H1 (cell line): ENCODE measurements at places on chromosomes 7 and 10. TPM values are rescaled to one million over a fixed set of nuclear protein-coding genes. Genes with fewer than 3 reads are reported as not detected.
A peak's percentile ranks its signal among the peaks of the same experiment; 100 is the strongest.

DNA sequence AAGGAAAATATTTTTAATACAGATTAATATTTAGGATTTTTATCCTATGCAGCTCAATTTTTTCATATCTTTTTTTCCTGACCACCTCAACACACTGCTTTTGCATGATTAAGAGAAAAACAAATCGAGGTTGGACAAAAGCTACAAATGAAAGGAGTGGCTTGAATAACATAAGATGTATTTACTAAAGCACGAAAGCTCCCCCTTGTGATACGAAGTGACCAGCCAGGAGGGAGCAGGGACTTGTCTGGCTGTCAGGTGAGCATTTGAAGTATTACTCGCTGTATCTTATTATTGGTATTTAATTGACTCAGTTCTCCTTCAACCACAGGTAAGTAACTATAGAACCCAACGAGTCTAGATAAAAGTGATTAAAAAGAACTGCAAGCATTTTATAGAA, 265.2 kb upstream of the PHF14 start:
- no peak overlapping the region for H3K27ac ChIP-seq
- no peak overlapping the region for H3K4me3 ChIP-seq
- no peaks in the 10 kb centered on the region for H3K36me3 ChIP-seq
- DNase-seq, result peak; percentile 34
- no peaks in the 10 kb centered on the region for H3K27me3 ChIP-seq
- no peaks in the 10 kb centered on the region for H3K4me1 ChIP-seq

DNA sequence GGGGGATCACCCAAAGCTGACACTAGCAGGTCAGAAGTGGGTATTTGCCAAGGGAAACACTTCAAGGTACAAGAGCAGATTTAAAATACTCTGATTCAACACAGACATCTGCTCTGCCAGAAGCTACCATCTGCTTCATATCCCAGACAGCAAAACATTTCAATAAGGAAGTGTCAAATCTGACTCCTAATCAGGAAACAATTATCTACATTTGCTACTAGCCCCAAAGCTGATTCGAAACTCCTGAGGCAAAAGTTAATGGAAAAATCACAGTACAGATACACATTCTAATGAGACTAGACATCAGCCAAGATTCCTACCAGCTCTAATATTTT, 48.9 kb downstream of the PARD3 start:
- no peaks in the 10 kb centered on the region for H3K27me3 ChIP-seq
- DNase-seq, result no peak
- no peak overlapping the region for H3K27ac ChIP-seq

DNA sequence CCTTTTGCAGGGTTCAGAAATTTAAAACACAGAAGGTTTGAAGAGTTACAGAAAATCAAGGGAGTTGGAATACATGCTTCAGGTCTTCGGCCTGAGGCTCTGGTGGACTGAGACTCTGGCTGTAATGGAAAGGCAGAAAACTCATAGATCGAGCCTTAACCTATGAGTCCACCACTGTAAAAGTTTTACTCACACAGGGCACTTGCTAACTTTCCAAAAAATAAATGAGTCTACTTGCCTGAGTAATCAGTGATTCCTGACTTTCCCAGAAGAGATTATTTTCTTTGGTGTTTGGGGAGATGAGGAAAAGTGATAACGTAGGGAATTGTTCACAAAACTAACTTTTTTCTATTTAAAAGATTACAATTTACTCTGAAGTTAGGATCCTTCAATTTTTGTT, 108.0 kb downstream of the MBL2 start:
- H3K27ac ChIP-seq, result no peak overlapping the region
- H3K27me3 ChIP-seq, result peaks cover 1% of the 10 kb centered on the region
- DNase-seq, result no peak

DNA sequence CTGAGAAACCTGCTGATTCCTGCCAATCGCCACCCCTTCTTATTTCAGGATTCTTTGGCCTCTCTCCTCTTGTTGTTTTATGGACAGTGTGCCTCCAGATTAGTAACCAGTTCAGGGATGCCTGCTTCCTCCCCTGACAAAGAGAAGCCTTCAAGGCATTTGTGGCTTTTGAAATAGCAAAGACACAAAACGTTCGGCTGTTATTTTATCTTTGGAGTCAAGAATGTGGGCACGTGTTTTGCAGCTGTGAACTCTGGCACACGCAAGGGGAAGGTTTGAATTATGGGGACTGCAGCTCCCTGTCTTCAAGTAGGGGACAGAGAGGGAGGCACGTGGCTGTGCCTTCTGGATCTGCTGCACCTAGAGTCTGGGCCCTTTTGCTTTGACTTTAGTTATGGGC, 157.9 kb upstream of the GRB10 start:
- H3K4me1 ChIP-seq, result no peaks in the 10 kb centered on the region
- no peak for DNase-seq
- no peak overlapping the region for H3K27ac ChIP-seq
- no peaks in the 10 kb centered on the region for H3K27me3 ChIP-seq
- H3K36me3 ChIP-seq, result no peaks in the 10 kb centered on the region

- DNase-seq, result no peak
- H3K36me3 ChIP-seq, result no peaks in the 10 kb centered on the region
- H3K27me3 ChIP-seq, result peaks cover 94% of the 10 kb centered on the region
- no peak overlapping the region for H3K27ac ChIP-seq
- H3K4me1 ChIP-seq, result peaks cover 4% of the 10 kb centered on the region
Measured at GRCh38 chr10:100828738-100829096, 83.3 kb downstream of the PAX2 start.

DNA sequence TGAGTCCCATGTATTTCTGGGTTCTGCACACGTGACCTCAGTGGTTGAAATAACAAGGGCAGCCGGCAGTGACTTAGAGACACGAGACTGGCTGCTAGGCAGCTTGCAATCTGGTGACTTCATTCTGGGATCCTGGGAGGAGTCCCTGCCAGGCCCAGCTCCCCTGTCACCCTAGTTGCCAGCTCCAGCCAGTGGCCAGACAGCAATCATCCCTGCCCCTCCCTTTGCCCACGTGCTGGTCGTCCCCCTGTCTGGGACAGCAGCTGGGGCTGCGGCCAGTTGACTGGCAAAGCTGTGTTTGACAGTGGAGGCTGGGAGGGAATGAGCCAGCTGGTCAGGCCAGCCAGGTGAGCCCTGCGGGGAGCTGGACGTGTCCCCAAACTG, 30.0 kb downstream of the ADGRA1 start:
- H3K4me3 ChIP-seq, result no peak overlapping the region
- H3K36me3 ChIP-seq, result no peaks in the 10 kb centered on the region
- H3K27ac ChIP-seq, result no peak overlapping the region
- no peak for DNase-seq

DNA sequence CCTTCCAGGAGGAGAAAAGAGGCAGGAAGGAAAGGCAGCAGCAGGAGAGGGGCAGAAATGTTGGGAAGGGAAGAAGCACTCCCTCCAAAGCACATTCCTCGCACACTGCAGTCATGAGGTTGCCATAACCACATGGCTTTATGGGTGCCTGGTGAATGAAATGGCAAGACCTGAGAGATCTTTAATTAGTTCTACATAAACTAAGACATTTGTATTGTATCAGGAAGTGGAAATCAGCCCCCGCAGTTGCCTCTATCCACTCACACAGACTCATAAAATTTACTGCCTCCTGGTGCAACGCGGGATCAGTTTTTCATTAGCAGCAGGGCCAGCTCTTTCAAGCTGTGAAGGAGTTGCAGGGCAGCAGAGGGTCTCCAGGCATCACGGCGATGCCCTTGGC, 106.4 kb downstream of the COL13A1 start:
- H3K27me3 ChIP-seq, result no peaks in the 10 kb centered on the region; the same call in 1 of the 2 replicates
- H3K4me1 ChIP-seq, result no peaks in the 10 kb centered on the region
- no peak overlapping the region for H3K27ac ChIP-seq
- DNase-seq, result no peak

GRCh38 chr7:32871624-32872371, 19.8 kb downstream of the KBTBD2 start:
- no peaks in the 10 kb centered on the region for H3K27me3 ChIP-seq
- H3K4me3 ChIP-seq, result no peak overlapping the region
- no peaks in the 10 kb centered on the region for H3K4me1 ChIP-seq
- peaks cover 37% of the 10 kb centered on the region for H3K36me3 ChIP-seq
- H3K27ac ChIP-seq, result no peak overlapping the region

DNA sequence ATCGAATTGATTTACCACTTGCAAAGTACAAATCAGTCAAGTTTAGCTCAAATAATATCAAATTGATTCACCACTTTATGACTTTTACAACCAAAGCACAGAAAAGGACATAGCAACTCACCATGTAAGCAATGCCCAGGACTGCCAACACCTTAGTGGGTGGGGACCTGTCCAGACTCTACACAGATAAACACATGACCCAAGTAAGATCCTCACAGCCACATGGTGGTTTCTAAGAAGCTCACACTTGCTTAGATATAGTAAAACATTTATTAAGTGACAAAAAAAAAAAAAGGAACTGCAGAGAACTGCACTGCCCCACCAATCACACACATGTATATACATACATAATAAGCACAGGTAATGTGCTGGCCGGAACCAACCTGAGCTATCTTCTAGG, 116.2 kb downstream of the SLC25A13 start:
- no peaks in the 10 kb centered on the region for H3K4me1 ChIP-seq
- no peak overlapping the region for H3K27ac ChIP-seq
- no peaks in the 10 kb centered on the region for H3K36me3 ChIP-seq
- no peak overlapping the region for H3K4me3 ChIP-seq
- DNase-seq, result no peak
- no peaks in the 10 kb centered on the region for H3K27me3 ChIP-seq

GRCh38 chr7:27119412-27119911, 11.1 kb downstream of the HOXA4 start:
- no peaks in the 10 kb centered on the region; the same call in 1 of the 2 replicates for H3K36me3 ChIP-seq
- H3K27ac ChIP-seq, result no peak overlapping the region
- H3K4me3 ChIP-seq, result no peak overlapping the region
- no peak for DNase-seq

GRCh38 chr7:137964824-137965545, 36.9 kb downstream of the CREB3L2 start:
- H3K27ac ChIP-seq, result no peak overlapping the region
- H3K36me3 ChIP-seq, result no peaks in the 10 kb centered on the region
- H3K4me3 ChIP-seq, result no peak overlapping the region
- no peak for DNase-seq
- H3K27me3 ChIP-seq, result no peaks in the 10 kb centered on the region
- H3K4me1 ChIP-seq, result no peaks in the 10 kb centered on the region

- no peaks in the 10 kb centered on the region for H3K36me3 ChIP-seq
- DNase-seq, result no peak
- H3K4me3 ChIP-seq, result no peak overlapping the region
- H3K27ac ChIP-seq, result no peak overlapping the region
Measured at GRCh38 chr7:25091176-25091575, 33.9 kb downstream of the CYCS start.

DNA sequence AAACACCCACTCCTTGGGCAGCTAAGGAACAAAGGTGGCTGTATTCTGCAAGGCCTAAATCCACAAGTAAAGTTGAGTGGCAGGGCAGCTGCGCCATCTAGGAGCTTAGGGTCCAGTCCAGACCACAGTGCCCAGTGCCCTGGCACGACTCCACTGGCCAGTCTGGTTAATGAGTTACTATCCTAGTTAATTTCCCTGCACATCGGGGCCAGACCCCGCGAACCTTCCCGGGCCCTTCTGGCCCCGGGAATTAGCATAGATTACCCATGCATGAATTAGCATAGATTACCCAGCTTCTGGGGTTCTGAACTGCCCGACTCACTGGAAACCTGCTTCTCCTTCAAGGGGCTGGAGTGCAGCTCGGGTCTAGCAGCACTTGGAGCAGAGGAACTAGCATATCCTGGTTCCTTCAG, 3.2 kb upstream of the EMX2 start:
- H3K27me3 ChIP-seq, result peaks cover 97% of the 10 kb centered on the region
- H3K27ac ChIP-seq, result no peak overlapping the region
- no peak overlapping the region for H3K4me3 ChIP-seq
- H3K36me3 ChIP-seq, result no peaks in the 10 kb centered on the region

DNA sequence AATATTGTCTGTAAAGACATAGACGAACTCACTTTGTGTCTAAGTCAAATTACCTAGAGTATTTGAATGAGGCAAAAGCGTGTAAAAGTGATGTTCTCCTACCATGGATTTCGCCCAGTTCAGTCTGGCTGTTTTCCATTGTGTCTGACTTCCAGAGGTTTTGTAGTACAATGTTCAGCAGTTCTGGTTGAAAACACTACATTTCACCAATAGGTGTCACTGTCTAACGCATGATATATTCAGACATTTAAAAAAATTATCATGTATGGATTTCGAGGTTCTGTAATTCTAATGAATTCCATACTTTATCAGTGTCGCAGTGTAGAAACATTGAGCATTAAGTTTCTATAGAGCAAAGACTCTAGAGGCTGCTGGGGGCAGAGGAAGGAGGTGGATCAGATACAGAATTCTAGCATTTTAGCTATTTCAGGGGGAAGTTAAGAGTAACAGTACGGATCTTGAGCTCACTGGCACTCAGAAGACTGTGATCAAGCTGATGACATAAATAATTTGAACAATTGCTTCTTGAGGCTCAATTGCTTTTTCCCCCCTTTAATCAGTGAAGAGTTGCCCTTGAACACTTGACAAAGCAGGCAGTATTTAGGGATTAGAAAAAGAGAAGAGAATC, 196.9 kb upstream of the RHOBTB1 start:
- peaks cover 7% of the 10 kb centered on the region for H3K4me1 ChIP-seq
- no peak overlapping the region for H3K4me3 ChIP-seq
- no peaks in the 10 kb centered on the region for H3K36me3 ChIP-seq
- DNase-seq, result no peak

GRCh38 chr7:115911465-115911864, 119.1 kb downstream of the TFEC start:
- no peak overlapping the region for H3K4me3 ChIP-seq
- no peak for DNase-seq
- H3K27ac ChIP-seq, result no peak overlapping the region
- H3K36me3 ChIP-seq, result no peaks in the 10 kb centered on the region
- no peaks in the 10 kb centered on the region for H3K27me3 ChIP-seq
- H3K4me1 ChIP-seq, result no peaks in the 10 kb centered on the region

DNA sequence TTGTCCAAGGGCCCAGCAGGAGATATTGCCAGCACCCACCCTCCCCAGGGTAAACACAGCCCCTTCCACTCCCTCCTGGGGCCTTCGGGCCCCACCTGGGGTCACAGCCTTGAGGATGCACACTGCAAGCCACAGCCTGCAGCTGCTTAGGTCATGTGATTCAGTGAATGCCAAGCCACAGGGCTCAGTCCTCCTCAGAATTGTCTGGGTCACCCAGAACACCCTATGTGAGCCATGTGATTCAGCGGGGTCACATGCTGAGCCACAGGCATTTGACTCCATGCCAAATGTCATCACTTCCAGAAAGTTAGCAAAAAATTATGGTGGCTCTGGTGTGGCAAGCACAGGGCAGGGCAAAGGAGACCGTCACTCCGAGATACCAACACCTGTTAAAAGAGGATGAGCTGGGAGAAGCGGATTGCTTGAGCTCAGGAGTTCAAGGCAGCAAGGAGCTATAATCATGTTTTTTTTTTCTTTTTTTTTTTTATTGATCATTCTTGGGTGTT, 17.2 kb upstream of the PSAP start:
- H3K4me3 ChIP-seq, result no peak overlapping the region
- no peaks in the 10 kb centered on the region for H3K27me3 ChIP-seq
- no peak for DNase-seq
- no peaks in the 10 kb centered on the region for H3K4me1 ChIP-seq
- H3K27ac ChIP-seq, result no peak overlapping the region

GRCh38 chr10:63497321-63497720, 23.9 kb upstream of the REEP3 start:
- no peak for DNase-seq
- H3K36me3 ChIP-seq, result no peaks in the 10 kb centered on the region
- H3K27ac ChIP-seq, result no peak overlapping the region
- no peaks in the 10 kb centered on the region for H3K27me3 ChIP-seq
- H3K4me3 ChIP-seq, result no peak overlapping the region

The CLEC2L gene
- total RNA-seq, result 0.20 TPM in 1 of 2 replicates, not detected in the other

The MGAM2 gene
- total RNA-seq, result not detected in 2 replicates

The PLEKHS1 gene
- total RNA-seq, result not detected in 2 replicates

The GNB2 gene
- 157 and 160 TPM in 2 replicates for total RNA-seq

The CELF2 gene
- 22.7 and 22.9 TPM in 2 replicates for total RNA-seq

The OR13A1 gene
- not detected in 2 replicates for total RNA-seq

The GRID1 gene
- 0.15 and 0.22 TPM in 2 replicates for total RNA-seq
